ENCODE measurements at places on chromosomes 16 and 17.

GRCh38 chr17:30790279-30790678 is 34.2 kb downstream of the CRLF3 start:
- no peak for DNase-seq

DNA sequence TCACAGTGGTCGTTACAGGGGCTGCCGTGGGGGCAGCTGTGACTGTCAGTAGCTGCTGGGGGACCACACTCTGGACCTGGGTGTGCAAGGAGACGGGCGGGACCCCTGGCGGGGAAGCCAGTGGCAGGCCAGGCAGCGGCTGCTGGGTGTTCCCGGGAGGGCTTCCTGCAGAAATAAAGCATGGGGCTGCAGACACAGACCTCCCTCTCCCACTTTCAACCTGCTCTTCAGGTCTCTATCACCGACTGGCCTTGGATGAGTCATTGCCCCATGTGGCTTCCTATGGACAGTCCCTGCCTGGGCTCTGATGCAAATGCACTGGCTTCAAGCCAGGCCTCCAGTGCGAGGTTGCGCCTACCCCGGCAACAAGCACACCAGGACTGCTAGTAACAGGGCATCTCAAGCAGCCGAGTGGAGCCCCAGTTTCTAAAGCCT is 17.2 kb downstream of the SREBF1 start:
- DNase-seq = peak; percentile 92

GRCh38 chr17:74085434-74085833 is 118.0 kb upstream of the RPL38 start:
- peak; percentile 2 for DNase-seq

GRCh38 chr17:33751702-33752065 is 458.6 kb upstream of the ASIC2 start:
- DNase-seq = no peak

GRCh38 chr17:5804251-5804650 is 219.9 kb upstream of the NLRP1 start:
- DNase-seq = no peak

- DNase-seq = peak; percentile 15
Observed at GRCh38 chr17:55413825-55414489, 7.7 kb downstream of the MMD start.

- no peak for DNase-seq
Observed at GRCh38 chr16:21257284-21257683, 20.8 kb downstream of the CRYM start.

GRCh38 chr16:86479419-86479818 is 30.9 kb upstream of the FOXF1 start:
- no peak for DNase-seq

DNA sequence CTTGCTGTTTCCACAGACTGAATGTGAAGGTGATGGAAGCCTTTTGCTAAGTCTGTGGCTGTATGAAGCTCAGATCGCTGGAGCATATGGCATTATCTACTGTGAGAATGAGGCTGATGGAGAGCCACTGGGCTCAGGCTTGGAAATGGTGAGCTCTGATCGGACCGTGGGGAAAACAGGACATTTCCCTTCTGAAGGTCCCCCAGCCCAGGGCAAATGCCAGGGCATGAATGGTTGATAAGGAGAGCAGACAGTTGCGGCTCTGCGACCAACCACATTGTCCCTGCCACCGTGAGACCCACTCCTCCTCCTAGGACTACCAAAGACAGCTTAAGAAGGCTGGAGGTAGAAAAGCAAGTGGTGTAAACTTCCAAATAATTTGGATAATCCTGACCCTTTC is 4.7 kb upstream of the CUEDC1 start:
- no peak for DNase-seq

DNA sequence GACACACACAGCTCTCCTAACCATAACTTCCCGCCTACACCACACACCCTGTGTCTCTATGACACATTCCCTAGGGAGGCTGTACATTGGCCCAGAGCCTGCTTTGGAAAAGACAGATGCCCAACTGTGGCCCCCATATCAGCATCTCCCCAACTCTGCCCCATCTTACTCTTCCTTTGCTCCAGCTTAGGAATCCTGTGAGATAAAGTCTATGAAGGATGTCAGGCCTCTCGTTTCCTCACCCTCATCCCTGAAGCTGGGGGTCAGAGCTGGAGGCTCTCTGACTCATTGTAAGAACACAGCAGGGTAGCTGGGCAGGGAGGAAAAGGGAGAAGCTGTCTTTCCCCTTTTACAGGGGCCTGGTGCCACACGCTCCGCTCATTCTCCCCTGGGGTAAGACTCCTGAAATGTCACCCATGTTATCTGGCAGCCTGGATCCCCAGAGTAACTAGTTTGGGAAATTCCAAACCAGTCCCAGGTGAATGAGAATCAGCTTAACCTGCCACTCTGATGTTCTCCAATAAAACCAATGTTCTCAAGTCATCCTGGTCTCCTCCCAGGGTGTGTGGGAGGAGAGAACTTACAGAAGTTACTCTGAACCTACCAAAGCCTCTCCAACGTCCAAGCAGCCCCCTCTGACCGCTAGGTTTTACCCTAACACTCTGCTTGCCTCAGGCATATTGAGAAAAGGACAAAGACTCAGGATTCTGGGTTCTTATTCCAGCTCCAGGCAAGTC is 2.8 kb downstream of the RAPGEFL1 start:
- no peak for DNase-seq

DNA sequence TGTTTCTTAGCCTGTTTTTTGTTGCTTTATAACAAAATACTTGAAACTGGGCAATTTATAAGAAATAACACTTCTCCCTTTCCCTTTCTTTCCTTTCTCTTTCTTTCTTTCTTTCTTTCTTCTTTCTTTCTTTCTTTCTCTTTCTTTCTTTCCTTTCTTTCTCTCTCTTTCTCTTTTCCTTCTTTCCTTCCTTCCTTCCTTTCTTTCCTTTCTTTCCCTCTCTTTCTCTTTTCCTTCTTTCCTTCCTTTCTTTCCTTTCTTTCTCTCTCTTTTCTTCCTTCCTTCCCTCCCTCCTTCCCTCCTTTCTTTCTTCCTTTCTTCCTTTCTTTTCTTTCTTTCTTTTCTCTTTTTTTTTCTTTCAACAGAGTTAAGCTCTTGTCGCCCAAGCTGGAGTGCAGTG is 27.8 kb downstream of the FAM20A start:
- no peak for DNase-seq

GRCh38 chr17:82332669-82333278 is 792 bp downstream of the SECTM1 start:
- peak; percentile 53 for DNase-seq
